ENCODE measurements at places on chromosomes 2 and 18.

DNA sequence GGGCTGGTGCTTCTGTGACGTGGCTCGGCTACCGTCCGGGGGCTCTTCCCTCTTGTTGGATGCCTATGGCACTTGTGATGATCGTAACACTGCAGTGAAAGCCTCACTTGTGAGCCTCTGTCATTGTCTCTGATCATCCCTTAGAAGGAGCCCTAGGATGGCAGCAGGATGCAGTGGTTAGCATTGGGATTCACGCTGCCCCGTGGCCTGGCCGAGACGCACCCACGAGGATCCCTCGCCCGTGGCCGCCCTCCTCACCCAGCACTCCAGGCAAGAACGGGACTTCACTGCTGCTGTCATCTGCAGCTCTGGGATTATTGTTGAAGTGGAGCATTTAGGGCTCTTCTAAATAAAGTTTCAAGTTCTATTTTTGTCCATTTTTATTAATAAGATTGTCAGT lies 46.8 kb upstream of the CTDP1 start:
- DNase-seq, result no peak

- no peak for DNase-seq
Observed at GRCh38 chr2:219199470-219200211, 6.9 kb upstream of the ZFAND2B start.

GRCh38 chr2:169694894-169695260 lies 608 bp downstream of the PHOSPHO2 start:
- DNase-seq, result no peak

- DNase-seq, result no peak
Observed at GRCh38 chr2:148568597-148568996, 76.0 kb upstream of the EPC2 start.

DNA sequence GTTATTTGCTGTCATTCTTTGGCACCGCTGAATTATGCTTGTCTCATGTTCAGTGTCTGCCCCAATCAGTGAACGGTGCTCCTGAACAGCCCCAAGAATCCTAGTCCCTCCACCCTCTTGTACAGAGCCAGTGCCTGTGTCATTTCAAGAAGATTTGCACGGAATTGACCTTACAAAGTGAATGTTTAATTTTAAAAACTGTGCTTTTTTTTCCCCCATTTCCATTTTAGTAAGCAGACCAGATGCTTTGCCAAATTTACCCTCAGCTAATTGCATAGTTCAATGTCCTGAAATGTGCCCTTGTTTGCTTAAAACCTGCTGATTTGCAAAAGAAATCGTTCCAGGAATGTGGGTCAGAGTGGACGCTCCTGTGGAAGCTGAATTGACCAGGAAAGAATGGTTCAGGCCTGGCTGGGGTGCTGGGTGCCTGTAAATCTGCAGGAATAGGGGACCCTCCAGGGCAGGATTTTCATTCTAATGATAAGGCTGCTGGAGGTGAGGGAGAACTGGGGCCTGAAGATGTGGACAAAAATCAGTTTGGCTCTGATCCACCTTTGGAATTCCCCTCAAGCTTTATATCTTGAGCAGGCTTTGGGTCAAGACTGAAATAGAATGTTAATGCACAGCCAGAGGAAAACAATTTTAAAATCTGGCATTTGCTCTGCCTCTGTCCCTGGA lies 20.1 kb downstream of the TMEM17 start:
- no peak for DNase-seq

GRCh38 chr2:219562049-219563020 lies 9.0 kb downstream of the OBSL1 start:
- no peak for DNase-seq

DNA sequence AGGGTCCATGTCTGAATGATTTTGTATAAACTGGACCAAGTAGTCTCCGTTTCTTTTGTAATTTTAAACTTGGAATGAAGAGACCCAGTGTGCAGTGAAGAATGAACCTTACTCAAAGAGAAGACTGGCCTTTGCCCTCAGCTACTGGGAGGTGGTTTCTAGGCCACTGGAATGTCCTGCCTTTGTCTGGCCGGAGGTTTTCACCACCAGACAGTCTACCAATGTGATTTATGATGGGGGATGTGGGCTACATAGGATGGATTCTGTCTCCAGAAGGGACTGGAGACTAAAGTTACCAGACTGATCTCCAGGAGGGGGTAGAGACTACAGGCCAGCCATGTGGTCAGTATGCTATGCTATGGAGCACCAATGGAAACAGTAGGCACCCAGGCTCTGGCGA lies 42.8 kb upstream of the RAB31 start:
- DNase-seq, result no peak

DNA sequence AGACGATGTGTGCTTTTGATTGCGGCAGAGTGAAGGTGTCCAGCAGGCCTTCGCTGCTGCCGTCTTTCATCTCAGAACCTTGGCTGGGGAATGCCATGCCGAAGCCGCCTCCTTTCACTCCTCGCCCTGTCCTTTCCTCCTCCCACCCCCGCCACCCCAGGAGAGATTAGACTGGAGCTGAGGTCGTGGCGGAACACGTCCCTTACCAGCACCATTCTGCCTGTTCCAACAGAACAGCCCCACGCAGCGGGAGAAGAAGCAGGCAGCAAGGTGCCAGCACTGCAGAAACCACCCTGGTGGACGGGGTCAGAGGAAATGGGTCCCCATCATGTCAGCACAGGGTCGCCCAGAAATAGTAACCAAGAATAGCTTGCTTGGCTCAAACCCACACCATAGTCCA lies 24.8 kb upstream of the RBM44 start:
- no peak for DNase-seq

- no peak for DNase-seq
Observed at GRCh38 chr2:38095996-38096861, 20.3 kb upstream of the CYP1B1 start.

DNA sequence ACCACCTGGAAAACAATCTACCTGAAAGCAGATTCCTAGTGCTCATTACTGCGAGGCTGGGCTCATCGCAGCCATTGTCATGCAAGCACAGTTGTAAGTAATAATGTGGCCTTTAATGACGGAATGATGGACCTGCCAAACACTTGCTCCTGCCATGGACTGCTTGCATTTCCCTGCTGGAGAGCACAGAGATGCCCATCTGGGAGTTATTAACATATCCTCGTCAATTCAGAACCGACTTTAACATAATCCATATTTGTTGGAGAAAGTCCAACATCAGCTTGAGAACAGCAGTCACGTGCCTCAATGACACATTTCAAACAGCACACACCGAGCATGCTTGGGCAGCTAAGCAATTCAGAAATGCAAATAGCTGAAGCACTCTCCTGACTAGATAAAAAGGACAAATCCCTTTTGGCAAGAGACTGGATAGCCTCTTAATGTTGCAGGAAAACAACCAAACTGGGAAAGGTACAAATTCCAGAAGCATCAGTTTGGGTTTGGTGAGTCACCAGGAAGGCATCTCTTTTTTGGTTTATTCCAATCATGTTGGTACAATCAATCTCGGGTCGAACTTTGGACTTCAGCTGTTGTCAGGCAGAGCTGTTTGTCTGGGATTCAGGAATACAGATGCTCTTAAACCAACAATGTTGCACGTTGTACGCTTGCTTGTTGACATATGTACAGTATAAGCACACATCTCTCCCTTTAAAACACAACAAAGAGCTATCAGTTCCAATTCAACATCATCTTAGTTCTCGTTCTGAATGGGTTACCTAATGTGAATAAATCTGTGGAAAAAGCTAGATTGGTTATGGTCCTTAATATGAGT lies 395.8 kb downstream of the LNPK start:
- no peak for DNase-seq

GRCh38 chr2:121803503-121803902 lies 48.1 kb downstream of the TSN start:
- no peak for DNase-seq

GRCh38 chr2:237424544-237424943 lies 10.6 kb upstream of the COL6A3 start:
- no peak for DNase-seq

DNA sequence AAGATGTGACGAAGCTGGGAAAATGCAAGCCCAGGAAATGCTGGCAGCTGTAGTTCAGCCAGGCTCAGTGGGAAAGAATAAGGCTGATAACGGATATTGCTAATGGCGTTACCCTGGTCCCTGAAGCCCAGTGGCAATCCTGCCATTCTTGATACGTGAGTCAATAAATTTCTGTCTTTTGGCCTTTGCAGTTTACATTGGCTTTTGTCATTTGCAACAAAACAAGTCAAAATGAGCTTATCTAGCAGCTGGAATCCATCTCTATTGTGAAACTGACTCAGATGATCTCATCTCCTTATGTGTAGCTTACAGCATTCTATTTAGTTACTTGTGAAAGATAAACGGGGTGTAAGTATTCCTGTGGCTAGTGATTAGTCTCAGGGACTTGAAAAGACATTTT lies 43.8 kb downstream of the ARL6IP6 start:
- no peak for DNase-seq

- DNase-seq, result no peak
Observed at GRCh38 chr2:165013944-165014619, 58.8 kb upstream of the SLC38A11 start.

DNA sequence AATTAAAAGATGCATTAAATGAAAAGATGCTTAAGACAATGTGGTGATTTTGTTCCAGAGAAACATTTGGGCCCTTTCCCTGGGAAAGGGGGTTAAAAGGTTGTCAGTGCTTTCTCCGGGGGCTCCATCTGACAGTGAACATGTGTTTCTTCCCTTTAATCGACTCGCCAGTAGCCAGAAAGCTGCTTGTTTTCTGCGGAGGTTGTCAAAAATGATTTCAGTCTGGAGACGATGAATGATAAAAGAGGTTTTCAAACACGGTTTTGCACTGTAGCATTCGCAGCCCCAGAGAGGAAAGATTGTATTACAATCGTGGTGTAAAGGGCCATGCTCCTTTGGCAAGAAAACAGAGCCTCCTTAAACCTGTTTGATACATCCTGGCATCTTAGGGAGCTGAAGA lies 111.5 kb upstream of the MEIS1 start:
- no peak for DNase-seq

DNA sequence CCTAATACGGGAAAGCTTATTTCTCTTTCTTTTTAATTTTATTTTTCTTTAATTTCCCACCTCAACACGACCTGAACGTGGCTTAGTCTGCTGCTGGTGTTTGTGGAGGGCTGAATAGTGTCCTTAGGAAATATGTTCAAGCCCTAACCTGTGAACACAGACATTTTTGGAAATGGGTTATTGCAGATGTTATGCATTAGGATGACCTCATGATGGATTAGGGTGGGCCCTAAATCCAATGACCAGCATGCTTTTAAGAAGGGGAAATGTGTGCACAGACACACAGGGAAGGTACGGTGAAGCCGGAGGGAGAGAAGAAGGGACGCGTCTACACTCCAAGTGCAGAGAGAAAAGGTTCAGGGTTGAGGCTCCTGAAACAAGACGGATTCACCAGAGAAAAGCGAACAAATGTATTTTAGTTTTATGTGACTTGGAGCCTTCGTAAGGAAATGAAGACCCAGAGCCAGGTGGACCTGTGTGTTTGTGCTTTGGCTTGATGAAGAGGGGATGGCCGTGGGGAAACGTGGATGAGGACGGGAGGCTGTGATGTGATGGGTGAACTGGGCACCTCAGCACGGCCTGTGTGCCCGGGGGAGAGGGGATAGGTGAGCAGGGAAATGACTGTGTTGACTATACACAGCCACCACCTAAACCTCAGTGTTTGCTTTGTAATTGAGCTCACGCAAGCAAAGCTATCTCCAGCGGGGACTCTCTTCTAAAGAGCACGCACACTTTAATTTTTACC lies 37.5 kb downstream of the RTP5 start:
- DNase-seq, result no peak

DNA sequence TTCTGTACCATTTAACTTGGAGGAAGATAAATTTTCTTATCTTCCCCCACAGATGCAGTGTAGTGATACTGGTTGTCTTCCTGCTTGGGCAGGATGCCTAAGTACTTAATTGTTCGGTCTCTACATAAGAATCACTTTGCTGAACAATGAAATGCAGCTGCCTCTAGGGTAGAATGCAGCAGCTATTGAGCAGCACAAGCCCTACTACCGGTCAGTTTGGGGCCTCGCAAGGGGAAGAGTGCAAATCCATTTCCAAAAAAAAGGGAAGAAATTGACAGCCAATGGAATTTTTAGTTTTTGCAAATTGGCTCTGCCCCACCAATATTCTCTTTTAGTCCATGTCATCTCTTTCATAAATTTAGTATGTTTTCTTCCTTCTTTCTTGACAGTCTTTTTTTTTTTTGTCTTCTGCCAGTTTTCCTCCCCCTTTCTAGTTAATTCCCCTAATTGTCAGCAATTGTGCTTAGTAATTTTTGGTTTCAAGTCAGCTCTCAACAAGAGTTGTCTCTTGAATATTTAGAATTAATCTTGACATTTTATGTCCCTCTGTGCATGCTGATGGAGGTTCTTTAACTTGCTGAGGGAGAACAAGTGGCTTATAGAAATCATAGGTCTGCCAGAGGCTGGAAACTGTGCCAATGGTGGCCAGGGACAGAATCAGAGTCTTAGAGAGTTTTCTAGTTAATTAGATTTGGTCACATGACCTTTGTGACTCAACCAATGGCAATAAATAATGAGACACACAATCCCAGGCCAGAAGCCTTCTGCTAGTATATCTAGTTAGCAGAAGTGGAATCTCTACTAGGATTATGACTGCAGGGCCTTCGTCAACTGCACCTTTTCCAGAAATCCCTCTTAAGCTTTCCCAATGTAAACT lies 270.0 kb downstream of the CTNNA2 start:
- DNase-seq, result no peak

- DNase-seq, result no peak
Observed at GRCh38 chr2:160227293-160227915, 27.3 kb upstream of the ITGB6 start.

DNA sequence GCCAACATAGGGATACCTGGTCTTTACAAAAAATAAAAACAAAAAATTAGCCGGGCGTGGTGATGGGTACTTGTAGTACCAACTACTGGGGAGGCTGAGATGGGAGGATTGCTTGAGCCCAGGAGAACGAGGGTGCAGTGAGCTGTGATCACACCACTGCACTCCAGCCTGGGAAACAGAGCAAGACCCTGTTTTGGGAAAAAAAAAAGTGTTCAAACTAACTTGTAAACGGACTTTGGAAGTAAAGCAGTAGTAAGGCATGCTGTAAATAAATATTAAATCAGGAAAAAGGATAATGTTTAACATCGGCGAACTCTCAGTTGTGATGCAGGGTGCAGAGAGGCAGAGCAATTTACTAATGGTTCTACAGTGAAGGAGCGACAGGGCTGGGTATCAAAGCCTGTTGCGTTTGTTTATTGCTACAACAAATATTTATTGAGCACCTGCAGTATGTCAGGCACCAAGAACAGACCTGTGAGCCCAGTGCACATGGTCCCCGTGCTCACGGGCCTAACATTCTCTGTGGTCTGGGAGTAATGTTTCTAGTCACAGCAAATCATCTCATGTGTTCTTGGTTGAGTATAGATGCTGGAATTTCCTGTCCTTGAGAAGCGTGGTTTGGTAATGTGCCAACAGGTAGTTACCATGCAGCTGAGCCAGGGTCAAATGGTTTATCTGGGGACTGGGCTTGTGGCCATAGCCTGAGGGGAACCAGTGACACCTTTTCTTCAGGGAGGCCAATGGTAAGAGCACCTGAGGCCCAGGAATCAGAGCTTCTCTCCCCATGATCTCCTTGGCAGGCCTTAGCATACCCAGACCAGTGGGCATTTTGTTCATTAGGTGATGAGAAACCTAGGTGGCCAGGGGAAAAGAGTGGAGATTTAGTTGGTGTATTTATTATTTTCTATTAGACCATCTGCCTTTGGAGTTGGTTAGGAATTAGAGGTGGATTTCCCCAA lies 27.9 kb upstream of the GREB1 start:
- DNase-seq, result no peak

Measured in bone marrow (tissue), 2 donors.